Activated naive CD8-positive, alpha-beta T cell treated with anti-CD3 and anti-CD28 coated beads, Interleukin-2, amount 50 U/mL, for 16 hours (primary cell): ENCODE measurements at places on chromosomes 5 and 9.

DNA sequence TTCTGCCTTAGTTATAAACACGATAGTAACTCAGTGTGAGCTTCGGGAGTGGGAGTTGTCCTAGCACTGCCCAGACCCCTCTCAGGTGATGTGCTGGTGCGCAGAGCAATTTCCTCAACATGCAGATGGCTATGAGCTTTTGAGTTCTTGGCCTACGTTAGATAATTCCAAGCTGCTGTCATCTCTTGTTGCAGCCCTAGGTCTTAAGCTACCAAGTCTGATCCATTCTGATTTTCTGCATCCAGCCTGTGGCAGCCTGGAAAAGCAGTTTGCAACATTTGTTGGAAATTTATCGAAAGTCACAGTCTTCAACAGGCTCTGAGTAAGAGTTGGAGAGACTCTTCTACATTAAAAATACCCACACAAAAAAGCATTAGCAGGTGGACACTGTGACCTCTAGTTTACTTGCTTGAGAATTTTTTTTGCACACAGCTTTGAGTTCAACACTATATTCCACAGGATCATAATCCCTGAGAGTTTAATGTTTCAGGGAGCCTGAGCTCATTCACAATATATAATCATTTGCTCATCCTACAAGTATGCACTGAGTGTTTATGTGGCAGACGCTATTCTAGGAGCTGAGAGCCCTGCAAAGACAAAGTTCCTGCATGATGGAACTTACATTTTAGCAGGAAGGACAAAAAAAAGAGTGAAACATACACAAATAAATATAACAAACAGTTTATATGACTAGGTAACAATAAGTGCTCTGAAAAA lies 91.6 kb downstream of the UBE2QL1 start:
- no peak for DNase-seq

GRCh38 chr5:128441941-128442350 lies 96.1 kb downstream of the FBN2 start:
- no peak for DNase-seq

DNA sequence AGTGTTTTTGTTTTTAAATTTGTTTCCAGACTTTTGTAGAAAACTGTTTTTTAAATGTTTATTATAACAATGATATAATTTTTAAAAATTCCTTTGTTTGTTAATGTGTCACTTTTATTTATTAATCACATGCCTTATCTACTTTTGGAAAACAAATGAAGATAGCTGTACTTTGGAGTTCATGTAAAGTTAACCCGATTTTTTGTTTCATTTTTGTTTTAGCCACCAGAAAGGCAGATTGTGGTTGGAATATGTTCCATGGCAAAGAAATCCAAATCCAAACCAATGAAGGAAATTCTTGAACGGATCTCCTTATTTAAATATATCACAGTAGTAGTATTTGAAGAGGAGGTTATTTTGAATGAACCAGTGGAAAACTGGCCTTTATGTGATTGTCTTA lies 13.1 kb downstream of the PPIP5K2 start:
- no peak for DNase-seq

DNA sequence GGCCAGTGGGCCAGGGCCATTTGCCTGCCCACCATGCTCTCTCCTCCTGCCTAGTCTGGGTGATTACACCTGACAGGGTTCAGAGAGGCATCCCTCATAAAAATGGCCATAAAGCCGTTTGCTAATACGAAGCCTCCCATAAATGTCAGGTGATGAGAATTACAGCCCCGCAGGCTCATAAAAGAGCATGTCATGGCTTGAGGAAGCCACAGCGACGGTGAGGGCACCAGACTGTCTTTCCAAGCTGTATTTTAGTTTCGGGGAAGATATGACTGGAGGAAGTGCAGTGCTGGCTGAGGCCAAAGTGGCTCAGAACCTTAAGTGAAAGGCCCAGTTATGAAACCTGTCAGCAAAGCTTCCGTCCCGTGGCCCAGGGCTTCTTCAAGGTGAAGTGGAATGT lies 18.5 kb upstream of the TCERG1 start:
- DNase-seq: no peak

GRCh38 chr9:83336706-83337105 lies 201.5 kb downstream of the FRMD3 start:
- no peak for DNase-seq

DNA sequence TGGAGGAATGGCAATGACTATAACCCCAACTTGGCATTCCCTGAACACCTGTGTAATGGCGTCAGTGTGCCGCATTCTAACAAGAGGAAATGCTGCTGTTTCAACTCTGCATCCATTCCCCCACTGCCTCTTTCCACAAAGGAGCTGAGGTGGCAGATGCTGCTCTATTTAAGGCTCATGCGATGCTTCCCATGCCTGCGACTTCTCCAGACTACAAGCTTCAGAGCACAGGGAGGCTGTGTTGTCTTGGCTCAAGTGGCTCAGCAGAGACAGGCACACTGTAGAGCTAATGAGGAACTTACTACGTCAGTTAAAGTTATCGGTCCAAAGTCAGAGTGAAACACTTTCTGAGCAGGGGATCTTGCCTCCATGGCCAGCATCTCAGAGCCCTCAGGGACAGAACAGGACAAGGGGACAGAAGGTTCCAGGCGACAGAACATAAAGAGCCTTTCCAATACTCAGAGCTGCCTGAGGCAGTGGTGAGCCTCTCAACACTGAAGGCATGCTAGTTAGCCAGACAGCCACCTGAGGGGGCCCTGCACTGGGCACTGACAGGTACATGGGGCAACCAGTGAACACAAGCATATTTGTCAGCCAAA lies 21.8 kb downstream of the TNIP1 start:
- no peak for DNase-seq

DNA sequence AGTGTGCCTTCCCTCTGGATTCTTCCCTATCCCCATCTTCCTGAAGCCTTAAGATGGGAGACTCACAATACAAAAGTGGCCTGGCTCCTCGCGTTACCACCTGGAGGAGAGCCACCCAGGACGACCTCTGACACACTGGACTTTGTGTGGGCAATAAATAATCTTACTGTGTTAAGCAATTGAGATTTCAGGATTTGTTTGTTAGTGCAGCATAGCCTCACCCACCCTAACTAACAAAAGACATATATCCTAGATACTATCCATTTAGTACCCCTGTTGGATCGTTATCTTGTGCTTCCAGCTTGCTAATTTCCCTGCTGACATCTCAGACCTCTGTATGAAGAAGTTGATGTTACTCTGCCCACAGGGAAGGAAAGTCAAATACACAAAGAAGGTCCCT lies 7.9 kb downstream of the GABBR2 start:
- DNase-seq: no peak

GRCh38 chr5:140244525-140245025 lies 58.3 kb downstream of the PFDN1 start:
- DNase-seq: peak; percentile 53

- no peak for DNase-seq
These were observed 19.8 kb downstream of the CERT1 start for GRCh38 chr5:75491621-75492020.

DNA sequence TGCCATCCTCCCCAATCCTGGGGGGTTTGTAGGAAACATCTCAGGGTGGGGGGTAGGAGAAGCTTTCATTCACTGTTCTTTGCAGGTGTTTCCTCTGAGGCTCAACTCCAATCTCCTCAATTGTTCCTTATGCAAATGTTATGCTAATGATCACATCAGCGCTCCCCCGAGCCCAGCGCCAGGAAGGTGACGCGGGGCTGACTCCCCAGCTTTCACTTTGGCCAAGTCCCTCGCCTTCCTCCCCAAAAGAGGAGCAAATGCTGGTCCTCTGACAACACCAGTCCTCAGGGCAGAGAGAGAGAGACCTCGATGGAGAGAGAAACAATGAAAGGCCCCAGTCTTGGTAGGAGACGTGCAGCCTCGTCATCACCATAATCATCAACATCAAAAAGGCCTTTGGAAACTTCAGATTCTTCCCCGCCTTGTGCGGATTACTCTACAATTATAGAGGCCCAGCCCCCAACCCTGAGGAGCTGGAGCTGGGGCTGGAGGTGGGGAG lies 39.1 kb downstream of the PCDH1 start:
- DNase-seq: no peak

DNA sequence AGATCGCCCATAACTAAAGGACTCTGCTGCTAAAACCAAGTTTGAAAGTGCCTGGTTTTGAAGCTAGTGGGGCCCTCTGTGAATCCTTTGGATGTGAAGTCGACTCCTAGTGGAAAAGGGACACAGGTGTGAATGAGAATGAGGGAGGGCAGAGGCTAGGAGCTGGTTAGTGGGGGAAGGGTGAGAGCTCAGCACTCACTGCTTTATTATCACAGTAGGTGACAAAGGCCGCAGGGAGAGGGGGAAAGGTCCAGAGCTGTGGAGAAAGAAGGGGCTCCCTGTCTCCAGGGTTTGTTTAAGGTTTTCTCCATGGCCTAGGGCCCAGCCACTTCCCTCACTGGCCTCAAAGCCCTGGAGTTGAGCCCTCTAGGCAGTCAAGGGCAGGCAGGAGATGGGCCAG lies 3.5 kb downstream of the HDHD3 start:
- no peak for DNase-seq

DNA sequence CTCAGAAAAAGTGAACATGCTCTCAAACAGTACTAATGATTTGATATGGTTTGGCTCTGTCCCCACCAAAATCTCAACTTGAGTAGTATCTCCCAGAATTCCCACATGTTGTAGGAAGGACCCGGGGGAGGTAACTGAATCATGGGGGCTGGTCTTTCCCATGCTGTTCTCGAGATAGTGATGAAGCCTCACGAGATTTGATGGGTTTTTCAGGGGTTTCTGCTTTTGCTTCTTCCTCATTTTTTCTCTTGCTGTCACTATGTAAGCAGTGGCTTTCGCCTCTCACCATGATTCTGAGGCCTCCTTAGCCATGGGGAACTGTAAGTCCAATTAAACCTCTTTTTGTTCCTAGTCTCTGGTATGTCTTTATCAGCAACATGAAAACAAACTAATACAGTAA lies 401.3 kb downstream of the BNC2 start:
- DNase-seq: no peak

GRCh38 chr5:43033841-43034590 lies 6.1 kb downstream of the ANXA2R start:
- no peak for DNase-seq

- no peak for DNase-seq
These were observed 47.3 kb downstream of the KCNIP1 start for GRCh38 chr5:170551076-170551475.

- DNase-seq: no peak
These were observed 239.7 kb downstream of the MLLT3 start for GRCh38 chr9:20382460-20383071.

GRCh38 chr5:54007827-54008777 lies 302.3 kb downstream of the ARL15 start:
- DNase-seq: no peak

DNA sequence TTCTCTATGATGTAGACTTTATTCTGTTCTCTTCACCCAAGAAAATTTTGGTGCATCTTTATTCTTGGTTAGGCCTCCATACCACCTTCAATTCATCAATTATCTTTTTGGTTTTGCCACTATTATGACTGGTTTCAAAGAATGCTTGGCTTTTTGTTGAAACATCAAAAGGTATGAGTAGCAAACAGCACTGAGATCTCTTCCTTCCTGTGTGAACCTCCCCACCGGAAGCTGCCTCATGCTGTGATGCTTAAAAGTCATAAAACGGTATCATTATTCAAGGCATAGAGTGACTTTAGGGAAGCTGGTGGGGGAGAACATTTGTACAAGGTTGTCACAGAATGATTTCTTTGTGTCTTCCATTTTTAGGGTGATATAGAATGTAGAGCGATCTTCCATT lies 70.6 kb downstream of the IQGAP2 start:
- peak; percentile 21 for DNase-seq

DNA sequence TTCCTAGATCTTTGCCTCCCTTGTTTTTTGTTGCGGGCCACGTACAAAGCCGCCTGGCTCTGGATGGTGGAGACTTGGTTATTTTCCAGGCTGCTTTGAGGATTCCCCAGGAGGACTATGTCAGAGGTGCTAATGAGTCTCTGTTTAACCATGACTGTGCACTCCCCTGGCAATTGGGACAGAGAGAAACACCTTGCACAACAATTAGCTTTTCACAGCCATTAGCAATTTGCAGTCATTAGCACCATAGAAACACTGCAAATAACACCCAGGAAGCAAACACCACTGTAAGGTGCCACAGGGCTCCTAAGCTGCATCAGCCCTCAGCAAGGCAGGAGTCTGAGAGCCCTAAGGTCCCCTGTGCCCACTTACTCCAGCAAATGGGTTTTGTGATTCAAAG lies 201.0 kb upstream of the VLDLR start:
- DNase-seq: no peak

DNA sequence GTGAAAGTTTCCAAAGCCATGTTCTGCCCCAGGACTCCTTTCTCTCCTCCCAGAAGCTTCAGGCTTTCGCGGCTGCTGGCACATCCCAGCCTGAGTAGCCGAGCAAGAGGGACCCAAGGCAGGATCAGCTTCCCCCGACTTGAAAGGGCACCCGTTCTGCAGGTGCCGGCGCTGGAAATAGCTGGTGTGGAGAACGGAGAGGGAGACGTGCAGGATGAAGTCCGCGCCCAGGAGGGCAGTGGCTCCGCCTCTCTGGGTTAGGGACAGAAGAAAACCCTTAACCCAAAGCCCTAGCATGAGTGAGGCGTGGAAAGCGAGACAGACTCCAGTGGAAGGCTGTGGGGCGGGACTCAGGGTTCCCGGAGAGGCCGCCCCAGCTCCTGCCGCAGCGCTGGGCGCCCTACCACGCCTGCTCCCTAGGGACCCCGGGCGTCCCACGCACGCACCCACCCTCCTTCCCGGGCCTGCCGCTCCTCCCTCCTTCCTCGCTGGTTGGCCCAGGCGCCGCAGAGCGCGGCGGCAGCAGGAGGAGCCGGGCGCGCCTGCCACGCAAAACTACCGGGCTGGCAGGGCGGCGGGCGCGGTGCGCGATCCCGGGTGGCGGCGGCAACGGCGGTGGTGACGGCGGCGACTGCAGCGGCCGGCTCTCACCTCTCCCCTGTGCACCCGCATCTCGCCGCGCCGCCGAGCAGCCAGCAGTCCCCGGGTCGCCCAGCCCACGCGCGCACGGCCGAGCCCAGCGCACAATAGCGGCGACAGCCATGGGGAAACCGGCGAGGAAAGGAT lies at the start of gene SLC1A1:
Gene SLC1A1 (plus strand): TSS at position 550 of the 786 bp plus-strand sequence. CDS start 212 bp downstream, at position 762.
- DNase-seq: no peak

DNA sequence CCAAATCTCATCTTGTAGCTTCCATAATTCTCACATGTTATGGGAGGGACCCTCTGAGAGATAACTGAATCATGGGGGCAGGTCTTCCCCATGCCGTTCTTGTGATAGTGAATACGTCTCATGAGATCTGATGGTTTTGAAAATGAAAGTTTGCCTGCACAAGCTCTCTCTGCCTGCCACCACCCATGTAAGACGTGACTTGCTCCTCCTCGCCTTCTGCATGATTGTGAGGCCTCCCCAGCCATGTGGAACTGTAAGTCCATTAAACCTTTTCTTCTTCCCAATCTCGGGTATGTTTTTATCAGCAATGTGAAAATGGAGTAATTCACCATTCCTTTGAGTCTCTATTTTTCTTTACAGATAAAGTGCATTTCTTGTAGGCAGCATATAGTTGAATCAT lies 66.9 kb upstream of the FNIP1 start:
- DNase-seq: no peak
